ENCODE measurements at places on chromosomes 13 and 19.

GRCh38 chr13:112469071-112469745, 93.1 kb downstream of the SPACA7 start:
- DNase-seq = no peak

- DNase-seq = no peak
These were observed 24.2 kb downstream of the SH3GL1 start for GRCh38 chr19:4376028-4376670.

DNA sequence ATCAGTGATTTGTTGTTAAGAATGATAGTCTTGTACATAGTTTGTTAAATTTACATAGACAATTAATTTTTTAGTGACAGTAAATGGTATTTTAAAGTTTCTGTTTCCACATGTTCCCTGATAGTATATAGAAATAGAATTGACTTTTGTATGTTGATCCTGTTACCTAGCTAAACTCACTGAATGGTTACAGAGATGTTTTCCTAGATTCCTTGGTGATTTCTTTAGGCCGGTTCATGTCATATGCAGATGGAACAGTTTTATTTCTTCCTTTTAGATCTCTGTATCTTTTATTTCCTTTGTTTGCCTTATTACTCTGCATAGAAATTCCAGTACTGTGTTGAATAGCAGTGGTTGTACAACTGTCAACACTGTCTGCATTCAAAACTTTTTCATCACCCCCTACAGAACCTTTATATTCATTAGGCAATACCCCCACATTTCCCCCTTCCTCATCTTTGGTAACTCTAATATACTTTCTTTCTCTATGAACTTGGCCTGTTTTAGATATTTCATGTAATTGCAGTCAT, 86.3 kb downstream of the NBEA start:
- DNase-seq = no peak

DNA sequence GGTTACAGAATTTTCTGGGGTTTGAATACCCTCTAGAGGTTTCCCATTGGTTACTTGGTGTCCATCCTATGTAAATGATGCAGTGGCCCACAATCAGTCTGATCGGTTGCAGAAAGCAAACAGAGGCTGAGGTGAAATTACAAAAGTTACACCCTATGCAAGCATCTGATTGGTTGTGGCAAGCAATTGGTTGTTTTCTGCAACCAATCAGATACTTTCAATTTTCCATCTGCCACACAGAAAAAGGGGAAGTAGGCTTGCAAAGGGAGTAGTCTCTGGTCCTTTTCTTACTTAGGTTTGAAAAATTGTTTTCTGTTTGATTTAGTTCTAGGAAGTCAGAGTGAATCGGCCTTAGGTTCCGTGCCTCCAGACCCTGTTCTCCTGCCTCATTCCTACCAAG, 93.1 kb downstream of the WTIP start:
- no peak for DNase-seq

GRCh38 chr13:33341861-33342452, 56.4 kb upstream of the STARD13 start:
- DNase-seq = no peak

- no peak for DNase-seq
These were observed 33.1 kb upstream of the EPHX3 start for GRCh38 chr19:15265214-15265849.

DNA sequence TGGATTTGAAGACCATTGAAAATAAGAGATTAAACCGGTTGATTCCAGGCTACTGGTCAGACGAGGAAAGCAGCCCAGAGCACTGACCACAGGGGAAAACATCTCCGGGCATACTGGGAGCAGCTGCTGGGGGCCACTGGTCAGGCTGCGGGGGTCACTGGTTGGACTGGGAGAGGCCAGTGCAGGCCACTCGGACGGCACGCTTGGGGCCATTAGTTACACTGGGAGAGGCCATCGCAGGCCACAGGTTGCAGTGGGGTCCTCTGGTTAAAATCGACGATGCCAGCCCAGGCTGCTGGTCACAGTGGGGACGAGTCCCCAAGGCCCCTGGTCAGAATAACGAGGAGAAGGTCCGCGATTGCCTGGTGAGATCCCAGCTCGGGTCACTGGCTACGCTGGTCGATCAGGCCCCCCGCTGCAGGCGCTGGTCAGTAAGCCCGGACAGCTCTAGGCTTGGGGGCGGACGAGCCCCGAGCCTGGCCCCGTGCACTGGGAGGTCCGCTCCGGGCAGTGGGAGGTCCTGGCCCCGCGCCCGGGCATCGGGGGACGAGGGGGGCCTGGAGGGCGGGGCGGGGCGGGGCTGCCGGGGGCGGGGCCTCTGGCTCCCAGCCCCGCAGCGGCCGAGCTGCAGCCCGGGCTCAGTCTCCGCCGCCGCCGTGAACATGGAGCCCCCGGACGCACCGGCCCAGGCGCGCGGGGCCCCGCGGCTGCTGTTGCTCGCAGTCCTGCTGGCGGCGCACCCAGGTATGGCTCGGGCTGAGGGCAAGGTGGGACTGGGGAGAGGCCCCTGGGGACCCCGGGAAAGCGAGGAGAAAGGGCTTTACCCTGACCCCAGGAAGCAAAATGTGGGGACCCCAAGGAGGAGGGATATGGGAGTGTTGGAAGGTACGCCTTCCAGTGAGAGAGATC, at the start of gene BCAM:
TSS of gene BCAM (plus strand) at position 641 of the 909 bp plus-strand sequence. CDS start at position 663, 22 bp downstream.
- no peak for DNase-seq

GRCh38 chr13:99972190-99972731, 694 bp upstream of the ZIC5 start:
- no peak for DNase-seq

DNA sequence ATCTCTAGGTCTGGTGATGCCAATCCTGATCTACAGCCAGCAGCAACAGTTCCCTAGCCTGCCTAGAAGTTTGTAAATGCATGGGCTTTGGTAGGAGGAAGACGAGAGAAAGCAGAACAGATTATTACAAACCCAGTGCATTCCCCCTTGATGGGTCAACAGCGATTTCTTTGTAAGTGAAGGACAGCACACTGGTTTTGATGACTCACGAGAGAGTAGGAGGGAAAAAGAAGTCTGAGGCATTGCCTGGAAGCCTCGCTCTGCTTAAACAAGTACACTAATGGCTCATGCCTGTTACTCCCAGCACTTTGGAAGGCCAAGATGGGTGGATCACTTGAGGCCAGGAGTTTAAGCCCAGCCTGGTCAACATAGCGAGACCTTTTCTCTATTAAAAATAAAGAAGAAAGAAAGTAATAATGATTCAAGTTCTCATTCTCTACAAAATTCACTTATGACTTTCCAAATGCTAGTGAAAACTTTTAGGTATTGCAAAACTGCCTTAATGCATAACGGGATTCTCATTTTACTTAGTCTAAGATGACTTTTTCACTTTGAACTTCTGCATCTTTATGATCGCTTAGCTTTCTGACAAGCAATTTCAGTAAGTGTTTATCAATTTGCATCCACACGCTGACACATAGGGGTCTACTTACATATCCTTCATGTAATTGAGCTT, 47.7 kb upstream of the USPL1 start:
- no peak for DNase-seq

- no peak for DNase-seq
These were observed at the start of gene LRRC4B for GRCh38 chr19:50567882-50568727. Gene LRRC4B (minus strand): TSS chr19:50568435. CDS start chr19:50548838, 19,597 bp downstream.

DNA sequence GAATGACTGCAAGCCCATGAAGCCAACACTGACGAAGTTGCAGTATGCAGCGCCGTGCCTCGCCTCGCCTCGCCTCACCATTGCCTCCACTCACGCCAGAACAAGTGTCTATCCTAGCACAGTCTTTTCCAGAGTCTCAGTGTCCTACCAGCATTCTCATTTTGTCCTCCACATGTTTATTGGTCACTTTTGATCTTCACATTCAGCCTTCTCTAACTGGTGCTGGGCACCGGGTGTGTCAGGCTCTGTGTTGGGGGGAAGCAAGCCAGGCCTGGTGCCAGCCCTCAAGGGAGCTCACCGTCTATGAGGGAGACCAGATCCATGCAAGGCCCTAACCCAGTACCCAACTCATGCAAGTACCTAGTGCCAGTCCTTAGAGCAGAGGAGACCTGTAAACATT, 69.7 kb upstream of the GPR183 start:
- no peak for DNase-seq

GRCh38 chr13:48448285-48448958, 35.5 kb upstream of the LPAR6 start:
- no peak for DNase-seq

GRCh38 chr19:51811344-51811743, 16.4 kb downstream of the FPR3 start:
- no peak for DNase-seq

- no peak for DNase-seq
These were observed 29.3 kb upstream of the TNFAIP8L1 start for GRCh38 chr19:4609878-4610511.

GRCh38 chr13:52760077-52760476, 20.5 kb upstream of the CNMD start:
- DNase-seq = no peak

DNA sequence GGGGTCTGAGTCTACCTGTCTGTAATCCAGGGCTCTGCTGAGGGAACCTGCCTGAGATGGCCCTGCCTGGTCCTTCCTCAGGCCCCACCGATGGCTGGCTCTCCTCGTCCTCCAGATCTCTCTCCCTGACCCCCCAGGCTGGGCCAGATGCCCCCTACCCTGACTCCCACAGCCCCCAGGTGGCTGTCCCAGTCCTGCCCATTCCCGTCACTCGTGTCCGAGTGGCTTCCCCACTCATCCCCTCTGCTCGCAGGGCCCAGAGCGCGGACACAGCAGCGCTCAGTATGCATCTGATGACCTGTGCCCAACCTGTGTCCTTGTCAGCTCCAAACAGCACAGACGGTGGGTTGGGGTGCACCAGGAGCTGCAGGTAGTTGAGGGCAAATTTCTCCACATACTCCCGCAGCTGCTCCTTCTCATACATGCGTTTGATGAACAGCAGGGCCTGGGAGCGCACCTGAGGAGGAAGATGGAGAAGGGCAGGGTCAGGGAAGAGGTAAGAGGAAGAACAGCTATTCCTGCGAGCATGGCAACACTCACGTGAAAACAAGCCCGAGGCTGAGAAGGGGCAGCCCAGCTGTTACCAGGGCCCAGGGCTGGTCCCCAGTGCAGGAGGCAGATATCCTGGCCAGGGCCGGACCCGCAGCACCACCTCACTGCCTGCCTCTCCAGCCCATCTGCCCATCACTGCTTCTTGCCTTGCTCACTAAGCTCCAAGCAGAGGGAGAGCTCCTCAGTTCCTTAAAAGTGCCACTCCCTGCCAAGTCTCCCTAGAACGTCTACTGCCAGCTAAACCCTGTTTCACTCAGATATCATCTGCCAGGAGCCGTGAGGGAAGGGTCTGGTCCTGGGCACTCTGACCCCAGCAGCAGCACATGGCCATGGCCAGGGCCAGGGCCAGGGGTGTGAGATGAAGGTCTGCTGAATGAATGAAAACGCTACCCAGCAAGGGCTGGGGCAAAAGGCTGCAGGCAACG, 11.1 kb upstream of the RSPH6A start:
- DNase-seq = no peak

DNA sequence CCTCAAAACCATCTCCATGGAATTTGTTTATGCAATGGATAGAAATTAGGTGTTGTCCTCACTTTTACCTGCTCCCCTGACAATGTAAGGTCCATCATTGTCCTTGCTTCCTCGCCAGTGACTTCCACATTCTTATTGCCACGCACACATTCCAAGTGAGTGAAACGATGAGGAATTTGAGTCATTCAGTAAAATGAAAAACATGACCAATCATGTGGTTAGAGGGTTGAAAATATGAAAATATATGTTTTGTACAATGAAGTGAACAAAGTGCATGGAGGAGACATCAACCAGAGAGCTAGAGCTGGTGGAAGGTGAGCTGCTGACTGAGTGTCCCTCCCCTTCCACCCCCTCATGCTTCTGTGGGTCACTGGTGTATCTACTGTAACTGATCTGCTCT, 91.7 kb downstream of the ATP8A2 start:
- no peak for DNase-seq

DNA sequence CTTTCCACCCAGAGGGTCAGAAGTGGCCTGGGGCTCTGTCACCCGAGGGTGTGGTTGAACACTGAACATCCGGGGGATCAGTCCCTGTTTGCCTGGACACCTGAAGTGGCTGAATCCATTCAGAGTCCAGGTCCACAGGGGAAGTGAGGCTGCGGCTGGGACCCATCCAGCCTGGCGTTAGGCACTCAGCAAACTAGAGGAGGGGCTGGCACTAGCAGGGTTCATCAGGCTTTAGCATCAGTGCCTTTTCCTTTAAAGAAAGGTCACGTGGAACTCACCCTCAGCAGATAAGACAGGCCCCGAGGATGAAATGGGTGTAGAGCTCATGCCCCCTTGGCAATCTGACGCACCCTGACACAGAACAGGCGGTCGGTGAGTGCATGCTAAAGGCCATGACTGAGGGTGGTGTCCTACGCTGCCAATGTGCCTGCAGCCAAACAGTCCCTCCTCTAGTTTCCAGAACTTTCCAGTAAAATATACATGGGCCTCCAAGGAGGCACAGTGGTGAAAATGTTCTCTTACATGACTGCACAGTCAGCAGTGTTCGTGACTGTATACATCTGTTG, 72.4 kb upstream of the ARHGEF7 start:
- no peak for DNase-seq

DNA sequence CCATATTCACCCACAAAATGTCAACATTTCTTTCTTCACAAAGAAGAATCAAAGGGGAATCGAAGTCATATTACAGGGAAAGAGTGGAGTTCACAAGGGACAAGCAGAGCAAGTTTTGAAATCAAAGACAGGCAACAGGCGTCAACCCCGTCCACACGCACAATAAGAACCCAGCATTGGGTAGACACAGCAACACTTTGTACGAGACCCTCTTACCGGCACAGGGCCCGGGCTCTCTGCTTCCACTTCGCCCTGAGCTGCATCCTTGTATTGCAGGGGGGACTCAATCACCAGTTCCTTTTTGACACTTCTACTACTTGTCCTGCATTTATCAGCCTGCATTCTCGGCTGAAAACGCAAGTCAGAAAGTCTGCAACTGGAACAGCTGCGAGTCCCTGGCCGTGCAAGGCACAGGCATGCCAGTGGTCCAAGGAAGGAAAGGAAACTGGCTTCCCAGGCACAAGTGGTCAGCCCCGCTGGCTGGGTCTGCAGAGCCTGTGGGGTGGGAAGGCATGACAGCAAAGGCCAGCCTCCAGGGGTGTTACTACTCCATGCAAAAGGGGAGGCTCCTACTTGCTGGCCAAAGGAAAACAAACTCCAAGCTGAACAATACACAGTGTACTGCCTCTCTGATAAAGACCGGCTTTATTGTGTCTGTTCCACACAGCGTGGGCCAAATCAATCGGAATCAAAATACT, at the start of gene DOCK9:
TSS of gene DOCK9 (minus strand) at position 497 of the 698 bp plus-strand sequence. CDS start at position 342, 155 bp downstream.
- DNase-seq = no peak

DNA sequence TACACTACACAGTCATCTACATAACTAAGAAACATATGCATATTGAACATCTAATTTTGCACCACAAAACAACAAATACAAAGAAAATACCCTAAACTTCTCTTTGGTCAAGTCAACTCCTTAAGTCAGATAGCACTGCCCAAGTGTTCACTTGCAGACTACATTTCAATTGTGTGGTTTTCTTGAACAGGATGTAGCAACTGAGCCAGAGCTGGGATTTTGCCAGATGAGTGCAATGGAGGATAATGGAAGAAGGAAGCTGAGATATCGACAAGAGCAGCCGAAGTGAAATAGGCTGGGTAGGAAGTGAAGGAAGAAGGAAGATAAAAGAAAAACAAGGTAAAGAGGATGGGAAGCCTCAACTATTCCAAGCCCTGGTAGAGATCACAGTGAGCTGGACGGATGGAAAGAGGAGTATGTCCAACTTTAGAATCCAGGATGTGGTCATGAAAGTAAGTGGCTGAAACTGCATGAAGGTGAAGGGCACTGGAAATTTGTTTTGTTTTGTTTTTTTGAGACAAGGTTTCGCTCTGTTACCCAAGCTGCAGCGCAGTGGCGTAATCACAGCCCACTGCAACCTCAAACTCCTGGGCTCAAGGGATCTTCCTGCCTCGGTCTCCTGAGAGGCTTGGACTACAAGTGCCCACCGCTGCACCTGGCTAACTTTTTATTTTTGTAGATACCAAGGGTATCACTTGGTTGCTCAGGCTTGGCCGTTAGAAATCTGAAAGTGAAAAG, 15.0 kb downstream of the NUFIP1 start:
- DNase-seq = no peak

All from activated T-cell treated with anti-CD3 and anti-CD28 coated beads for 1 hour (primary cell).